Right renal pelvis (tissue), 4 donors: ENCODE measurements at places on chromosomes 7 and 10. TPM values are rescaled to one million over a fixed set of nuclear protein-coding genes. Genes with fewer than 3 reads are reported as not detected.

- DNase-seq: no peak
Measured at GRCh38 chr7:151779678-151780077, 97.2 kb downstream of the PRKAG2 start.

DNA sequence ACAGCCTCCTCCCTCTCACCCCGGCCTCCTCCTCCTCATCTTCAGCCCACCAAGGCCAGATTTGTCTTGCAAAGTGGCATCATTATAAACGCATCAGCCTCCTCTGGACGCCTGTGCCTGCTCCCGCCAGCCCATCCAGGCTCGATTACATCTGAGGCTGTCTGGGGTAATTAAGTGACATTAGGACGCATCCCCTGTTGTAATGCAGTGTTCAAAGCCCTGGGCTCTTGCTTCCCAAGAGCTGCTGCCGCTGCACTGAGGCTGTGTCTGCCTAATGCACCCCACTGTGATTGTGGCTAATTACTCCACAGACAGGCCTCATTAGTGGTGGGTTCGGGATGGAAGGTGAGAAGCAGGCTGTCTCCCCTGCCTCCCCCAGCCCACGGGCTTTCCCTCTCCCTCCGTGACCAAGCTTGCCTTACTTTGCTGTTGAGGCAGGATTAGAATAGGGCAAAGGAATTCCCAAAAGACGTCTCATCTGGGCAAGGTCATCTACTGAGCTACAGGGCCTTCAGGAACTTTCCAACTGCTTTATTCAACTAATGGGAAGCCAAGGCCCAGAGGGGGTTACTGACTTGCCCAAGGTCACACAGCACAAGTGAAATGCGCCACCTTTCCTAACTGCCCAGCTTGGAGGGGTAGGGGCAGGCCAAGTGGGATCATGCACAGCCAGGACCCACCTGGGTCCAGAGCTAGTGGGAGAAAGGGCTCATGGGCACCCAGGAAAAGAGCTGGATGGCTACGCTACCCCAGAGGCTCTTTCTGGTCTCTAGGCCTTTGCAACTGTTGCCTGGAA, 66.2 kb upstream of the PCBD1 start:
- DNase-seq: no peak

- no peak for DNase-seq
Measured at GRCh38 chr7:34837316-34837715, 179.3 kb downstream of the NPSR1 start.

DNA sequence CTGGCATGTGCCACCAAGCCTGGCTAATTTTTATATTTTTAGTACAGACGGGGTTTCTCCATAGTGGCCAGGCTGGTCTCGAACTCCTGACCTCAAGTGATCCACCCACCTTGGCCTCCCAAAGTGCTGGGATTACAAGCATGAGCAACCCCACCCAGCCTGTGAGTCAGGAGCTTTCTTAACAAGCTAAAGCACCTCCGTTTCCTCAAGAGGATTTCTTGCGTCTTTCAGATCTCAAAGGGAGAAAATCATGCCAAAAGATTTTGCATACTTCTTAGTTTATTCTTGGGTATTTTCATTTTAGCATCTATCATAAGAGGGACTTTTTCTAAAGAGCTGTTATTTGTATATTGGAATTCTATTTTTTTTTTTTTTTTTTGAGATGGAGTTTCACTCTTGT, 47.9 kb upstream of the FOXK1 start:
- no peak for DNase-seq

DNA sequence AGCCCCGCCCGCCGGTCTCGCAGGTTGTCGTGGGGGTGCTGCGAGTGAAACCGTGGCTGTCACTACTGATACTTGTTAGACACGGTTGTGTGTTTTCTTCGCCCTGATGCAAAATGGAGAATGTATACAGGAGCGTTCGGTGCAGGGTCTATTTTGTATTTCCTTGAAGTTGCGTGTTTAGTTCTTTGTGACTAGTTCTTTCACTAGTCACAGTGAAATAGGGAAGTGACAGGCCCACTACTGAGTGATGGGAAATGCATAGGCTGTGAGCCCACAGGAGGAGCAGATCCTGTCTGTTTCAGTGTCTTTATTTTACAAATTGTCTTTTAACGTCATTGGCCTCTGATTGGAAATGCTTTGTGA, 675 bp downstream of the ABRAXAS2 start:
- no peak for DNase-seq

DNA sequence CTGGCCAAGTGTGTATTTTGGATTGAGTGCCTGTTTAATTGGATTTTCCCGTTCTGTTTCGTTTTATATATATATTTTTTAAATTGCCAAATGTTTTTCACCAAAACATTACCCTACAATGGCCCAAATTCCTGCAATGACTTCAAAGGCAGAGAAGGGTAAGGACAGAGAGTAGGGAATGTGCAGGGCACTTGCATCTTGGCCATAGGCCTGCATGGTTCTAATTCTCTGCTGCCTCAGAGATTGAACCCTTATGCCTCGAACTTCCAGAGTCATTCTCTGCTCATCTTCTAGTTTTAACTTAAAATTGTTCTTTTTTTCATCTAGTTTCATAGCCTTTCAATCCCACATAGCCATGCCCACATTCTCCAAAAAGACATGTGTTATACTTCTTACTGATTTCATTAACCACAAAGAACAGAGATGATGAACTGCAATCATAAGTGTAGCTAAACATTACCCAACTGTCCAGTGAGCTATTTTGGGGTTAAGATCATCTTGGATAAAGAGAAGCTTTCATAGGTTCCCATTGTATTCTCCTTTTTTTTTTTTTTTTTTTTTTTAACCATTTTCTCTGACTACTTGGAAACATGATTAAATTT, 177.6 kb downstream of the PLXDC2 start:
- DNase-seq: no peak

DNA sequence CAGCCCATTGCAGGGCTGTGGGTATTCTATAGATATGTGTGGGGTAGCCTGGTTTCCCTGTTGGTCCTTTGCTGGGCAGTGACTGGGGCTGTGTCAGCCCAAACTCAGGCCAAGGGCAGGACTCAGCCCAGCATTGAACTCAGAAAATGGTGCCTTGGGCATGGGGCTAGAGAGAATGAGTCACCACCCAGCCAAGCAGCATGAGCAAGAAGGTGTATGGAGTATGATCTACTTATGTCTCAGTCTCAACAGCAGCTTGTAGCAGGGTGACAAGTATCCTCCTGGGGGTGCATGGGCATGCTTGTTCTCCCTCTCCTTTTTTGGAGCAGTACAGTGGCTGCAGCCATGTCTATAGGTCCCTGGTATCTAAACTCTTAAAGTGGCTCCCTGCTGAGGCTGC, 32.0 kb downstream of the STK31 start:
- no peak for DNase-seq

DNA sequence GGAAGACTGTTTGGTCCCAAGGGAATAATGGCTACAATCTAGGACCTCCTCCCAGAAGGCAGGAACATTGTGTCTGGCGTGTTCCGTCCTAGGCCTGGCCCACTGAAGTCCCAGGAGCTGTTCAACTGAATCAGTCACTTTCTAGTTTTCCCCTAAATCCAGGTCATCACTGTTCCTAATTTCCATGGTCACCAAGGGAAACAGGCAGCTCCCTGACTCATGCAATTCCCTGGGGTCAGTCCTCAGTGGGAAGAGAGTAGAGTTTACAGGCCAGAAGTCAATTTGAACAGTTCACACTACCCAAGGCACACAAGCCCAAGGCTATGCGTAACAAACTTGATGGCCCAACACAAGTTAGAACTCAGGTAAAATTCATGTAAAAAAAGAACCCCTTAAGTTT, 44.0 kb downstream of the CREB3L2 start:
- no peak for DNase-seq

DNA sequence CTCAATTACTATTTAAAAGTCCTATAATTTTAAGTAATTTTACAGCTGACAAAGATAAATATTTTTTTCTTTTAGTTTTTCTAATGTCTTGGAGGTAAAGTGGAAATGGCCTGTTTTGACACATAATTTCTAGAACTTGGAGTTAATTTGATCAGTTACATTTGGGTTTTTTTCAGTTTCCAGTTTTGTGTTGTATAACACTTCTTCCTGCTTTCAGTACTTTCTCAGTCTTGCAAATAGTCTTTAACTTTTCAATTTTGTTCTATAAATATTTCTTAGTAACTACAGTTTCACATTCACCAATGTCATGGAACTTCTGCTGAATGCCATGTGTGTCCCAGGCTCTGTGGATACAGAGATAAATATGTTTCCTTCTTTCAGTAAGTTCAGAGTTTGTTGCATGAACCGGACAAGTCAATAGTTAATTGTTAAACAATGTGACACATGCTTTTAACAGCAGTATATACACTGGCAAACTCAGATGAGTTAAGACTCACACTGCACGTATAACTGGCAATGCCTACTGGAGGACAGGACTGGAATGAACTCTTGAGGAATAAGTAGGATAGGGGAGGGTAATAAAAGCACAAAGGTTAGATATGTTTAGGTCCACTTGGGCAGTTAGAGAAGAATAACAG, 4.6 kb downstream of the SHOC2 start:
- no peak for DNase-seq

DNA sequence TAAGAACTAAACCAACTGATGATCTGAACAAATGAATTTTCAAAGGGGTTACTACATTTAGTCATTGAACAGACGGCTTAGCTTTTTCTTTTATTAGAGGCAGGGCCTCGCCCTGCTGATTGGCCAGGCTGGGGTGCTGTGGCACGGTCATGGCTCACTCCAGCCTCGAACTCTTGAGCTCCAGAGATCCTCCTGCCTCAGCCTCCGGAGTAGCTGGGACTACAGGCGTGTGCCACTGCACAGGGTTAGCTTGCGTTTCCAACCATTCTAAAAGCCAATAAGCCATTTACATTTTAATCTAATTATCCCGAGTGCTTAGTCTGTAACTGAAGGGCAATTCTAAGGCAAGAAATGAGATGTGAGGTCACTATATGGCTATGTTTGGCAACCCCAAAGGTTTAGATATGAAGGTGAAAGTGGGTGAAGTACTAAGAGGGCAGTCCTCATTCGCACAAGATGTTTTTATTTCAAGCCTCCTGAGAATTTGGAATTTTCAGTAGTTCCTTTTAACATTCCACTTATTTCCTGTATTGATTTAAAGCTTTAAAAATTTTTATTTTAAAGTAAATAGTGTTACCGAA, 1.6 kb upstream of the CDK13 start:
- no peak for DNase-seq

GRCh38 chr10:69888882-69889584, 87.3 kb downstream of the COL13A1 start:
- DNase-seq: no peak

DNA sequence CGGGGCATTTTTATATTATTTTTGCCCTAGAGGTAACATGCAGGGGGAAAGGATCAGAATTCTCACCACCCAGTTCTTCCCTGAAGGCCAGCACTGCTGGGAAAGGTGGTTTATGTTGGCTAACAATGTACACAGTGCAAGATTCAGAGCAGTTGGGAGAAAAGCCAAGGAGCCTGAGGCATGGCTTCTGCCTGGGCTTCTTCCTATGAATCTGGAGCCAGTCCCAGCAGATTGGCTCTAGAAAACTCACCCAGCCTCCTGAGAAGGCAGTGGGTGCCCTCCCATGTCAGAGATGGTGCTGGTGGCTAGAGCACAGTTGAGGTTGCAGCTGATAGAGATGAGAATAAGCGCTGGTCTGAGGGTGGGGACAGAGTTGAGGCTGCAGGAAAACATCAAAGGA, 44.7 kb upstream of the GPR26 start:
- DNase-seq: no peak

DNA sequence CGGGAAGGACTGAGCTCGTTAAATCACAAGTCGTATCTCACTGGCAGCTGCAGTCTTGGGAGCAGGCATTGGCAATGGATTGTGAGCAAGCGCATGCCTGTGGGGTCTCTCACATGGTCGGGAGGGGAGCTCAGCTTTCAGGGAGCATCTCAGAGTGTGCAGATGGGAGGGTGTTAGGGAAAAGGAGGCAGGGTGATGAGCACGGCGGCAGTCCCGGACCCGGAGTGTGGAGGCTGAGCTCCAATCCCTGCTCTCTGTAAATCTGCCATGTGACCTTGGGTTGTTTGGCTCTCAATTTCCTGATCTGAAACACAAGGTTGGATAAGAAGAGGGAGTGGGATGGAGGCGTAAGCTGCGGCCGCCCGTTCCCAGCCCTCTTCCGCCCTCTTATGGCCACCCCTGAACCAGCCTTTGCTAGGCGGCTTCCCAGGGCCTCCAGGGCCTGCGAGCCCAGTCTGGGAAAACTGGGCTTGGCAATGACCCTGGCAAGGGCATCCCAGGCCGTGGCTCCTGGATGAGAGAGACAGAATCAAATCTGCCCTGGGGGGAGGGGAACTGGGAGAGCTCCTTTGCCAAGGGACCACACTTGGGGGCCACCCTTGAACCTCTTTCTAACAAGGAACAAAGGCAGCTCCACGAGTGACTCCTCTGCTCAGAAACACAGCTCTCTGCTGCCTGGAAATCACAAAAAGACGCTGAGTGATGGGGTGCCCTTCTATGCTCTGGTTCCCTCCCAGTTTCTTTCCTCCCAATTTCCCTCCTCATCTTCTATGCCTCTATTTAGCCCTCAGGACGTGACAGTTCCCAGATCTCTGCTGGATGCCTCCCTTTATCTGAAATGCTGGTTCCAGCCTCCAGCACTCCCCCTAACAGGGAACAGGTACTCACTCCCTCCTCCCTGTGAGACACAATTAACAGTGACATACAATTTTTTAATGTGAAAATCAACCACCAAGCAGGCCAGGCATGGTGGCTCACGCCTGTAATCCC, 41.7 kb upstream of the LOXL4 start:
- DNase-seq: peak; percentile 58

GRCh38 chr10:2356670-2357069, 619.3 kb upstream of the ADARB2 start:
- no peak for DNase-seq

DNA sequence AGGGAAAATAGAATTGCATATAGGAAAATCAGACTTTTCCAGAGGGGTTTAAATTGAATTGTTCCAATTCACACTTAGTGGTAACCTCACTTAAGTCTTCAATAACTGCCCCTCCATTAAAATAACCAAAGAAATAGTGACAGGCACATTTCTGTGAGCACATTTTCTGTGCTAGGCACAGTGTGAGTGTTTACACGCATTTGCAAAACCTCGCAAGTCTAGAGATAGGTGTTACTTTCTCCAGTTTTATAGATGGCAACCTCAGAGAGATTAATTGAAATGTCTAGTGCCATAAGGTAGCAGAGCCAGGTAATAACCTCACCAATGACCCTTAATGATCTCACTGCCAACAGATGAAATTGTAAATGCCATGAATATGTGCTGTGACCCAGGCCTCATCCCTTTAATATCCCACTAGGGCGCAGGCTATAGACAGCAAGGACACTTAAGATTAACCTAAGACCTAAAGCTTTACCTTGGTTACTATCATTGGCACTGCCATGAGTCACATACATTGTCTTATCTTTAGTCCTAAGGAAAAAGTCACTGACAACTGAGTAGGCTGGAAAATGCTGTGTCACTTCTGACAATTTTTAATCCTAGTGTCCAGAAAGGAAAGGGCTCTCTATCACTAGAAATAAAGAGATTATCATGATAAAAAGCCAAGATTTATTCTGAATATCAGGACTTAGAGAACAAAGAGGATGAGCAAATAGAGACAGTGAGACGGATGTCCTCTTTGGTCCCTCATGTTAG, 187.8 kb downstream of the PPP1R17 start:
- DNase-seq: no peak

Gene NACAD
- 9.8 TPM for polyA plus RNA-seq

Gene SLC13A1
- 18.8 TPM for polyA plus RNA-seq

Gene PARD3
- 71.7 TPM for polyA plus RNA-seq

Gene RBM28
- 38.5 TPM for polyA plus RNA-seq

Gene AIMP2
- polyA plus RNA-seq: 26.3 TPM
